ENCODE measurements at places on chromosomes 6 and 20. TPM values are rescaled to one million over a fixed set of nuclear protein-coding genes. Genes with fewer than 3 reads are reported as not detected.

FOXC1 gene
- total RNA-seq, result 2.3 TPM

TEAD3 gene
- 3.8 TPM for total RNA-seq

OSER1 gene
- total RNA-seq, result 66.8 TPM

SLC22A23 gene
- total RNA-seq, result 4.9 TPM

GSTA4 gene
- total RNA-seq, result 43.6 TPM

OGFRL1 gene
- 14.5 TPM for total RNA-seq

NDRG3 gene
- 27.9 TPM for total RNA-seq

SRSF12 gene
- not detected for total RNA-seq

HLA-B gene
- 192 TPM for total RNA-seq

RBBP8NL gene
- total RNA-seq, result not detected

CD24 gene
- 1.1 TPM for total RNA-seq

LAMP5 gene
- total RNA-seq, result not detected

TPBG gene
- total RNA-seq, result 26.8 TPM

BMP2 gene
- total RNA-seq, result 2.2 TPM

CST4 gene
- not detected for total RNA-seq

PRDM13 gene
- total RNA-seq, result not detected

TGM3 gene
- total RNA-seq, result 0.09 TPM

ENPP3 gene
- 0.32 TPM for total RNA-seq

HMGCLL1 gene
- total RNA-seq, result not detected

PRL gene
- total RNA-seq, result not detected

BTNL2 gene
- not detected for total RNA-seq

MCHR2 gene
- not detected for total RNA-seq

EGFL8 gene
- 2.4 TPM for total RNA-seq

TREM2 gene
- total RNA-seq, result not detected

TPD52L2 gene
- 95.0 TPM for total RNA-seq

CSE1L gene
- total RNA-seq, result 41.0 TPM

LY86 gene
- not detected for total RNA-seq

DDR1 gene
- total RNA-seq, result 21.1 TPM

ZBTB46 gene
- 54.7 TPM for total RNA-seq

PLN gene
- under 0.01 TPM for total RNA-seq

TREM1 gene
- 0.16 TPM for total RNA-seq

TNF gene
- not detected for total RNA-seq

FAXC gene
- total RNA-seq, result 0.26 TPM

CD93 gene
- total RNA-seq, result under 0.01 TPM

RBPJL gene
- not detected for total RNA-seq

ADAM33 gene
- total RNA-seq, result 68.8 TPM

All from bronchial smooth muscle cell (primary cell).